H1 (cell line): ENCODE measurements at places on chromosomes 11 and 22. TPM values are rescaled to one million over a fixed set of nuclear protein-coding genes. Genes with fewer than 3 reads are reported as not detected.

GRCh38 chr11:119374632-119375336 is 6.7 kb downstream of the USP2 start:
- no peak for DNase-seq

Gene KRTAP5-2
- polyA plus RNA-seq, result not detected in 2 replicates

Gene C11orf65
- polyA plus RNA-seq, result 0.08 and 0.14 TPM in 2 replicates

Gene TMEM191C
- 2.6 and 3.4 TPM in 2 replicates for polyA plus RNA-seq
